ENCODE measurements at places on chromosomes 6 and 20.

DNA sequence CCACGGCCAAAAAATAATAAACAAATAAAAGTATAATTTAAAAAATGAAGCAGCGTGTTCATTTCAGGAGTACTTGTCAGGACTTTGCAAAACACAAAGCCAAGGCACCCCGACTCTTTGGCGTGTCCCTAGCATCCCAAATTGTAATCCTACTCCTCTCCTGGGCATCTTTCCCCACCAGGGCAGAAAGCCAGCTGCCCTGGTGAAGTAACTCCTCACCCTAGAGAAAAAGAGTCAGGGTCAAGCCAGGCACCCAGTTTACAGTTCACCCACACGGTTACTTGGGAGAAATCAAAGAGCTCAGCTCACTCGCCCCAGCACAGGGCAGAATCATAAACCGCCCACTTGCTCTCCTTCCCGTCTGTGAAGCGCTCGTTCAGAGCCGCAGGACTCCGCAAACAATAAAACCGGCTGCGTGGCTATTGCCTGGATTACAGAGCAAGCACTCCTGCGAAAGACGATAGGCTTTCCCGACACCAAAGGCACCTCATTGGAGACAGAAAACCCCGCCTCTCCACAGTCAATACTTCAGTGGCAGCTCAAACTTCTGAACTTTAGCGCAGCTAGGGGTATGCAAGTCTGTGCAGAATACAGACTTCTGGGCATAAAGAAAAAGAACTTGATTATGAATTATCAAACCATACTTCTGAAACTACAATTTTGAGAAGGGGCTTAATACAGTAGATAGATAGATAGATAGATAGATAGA is 73.0 kb upstream of the NHSL1 start:
- peak; percentile 87 for DNase-seq

DNA sequence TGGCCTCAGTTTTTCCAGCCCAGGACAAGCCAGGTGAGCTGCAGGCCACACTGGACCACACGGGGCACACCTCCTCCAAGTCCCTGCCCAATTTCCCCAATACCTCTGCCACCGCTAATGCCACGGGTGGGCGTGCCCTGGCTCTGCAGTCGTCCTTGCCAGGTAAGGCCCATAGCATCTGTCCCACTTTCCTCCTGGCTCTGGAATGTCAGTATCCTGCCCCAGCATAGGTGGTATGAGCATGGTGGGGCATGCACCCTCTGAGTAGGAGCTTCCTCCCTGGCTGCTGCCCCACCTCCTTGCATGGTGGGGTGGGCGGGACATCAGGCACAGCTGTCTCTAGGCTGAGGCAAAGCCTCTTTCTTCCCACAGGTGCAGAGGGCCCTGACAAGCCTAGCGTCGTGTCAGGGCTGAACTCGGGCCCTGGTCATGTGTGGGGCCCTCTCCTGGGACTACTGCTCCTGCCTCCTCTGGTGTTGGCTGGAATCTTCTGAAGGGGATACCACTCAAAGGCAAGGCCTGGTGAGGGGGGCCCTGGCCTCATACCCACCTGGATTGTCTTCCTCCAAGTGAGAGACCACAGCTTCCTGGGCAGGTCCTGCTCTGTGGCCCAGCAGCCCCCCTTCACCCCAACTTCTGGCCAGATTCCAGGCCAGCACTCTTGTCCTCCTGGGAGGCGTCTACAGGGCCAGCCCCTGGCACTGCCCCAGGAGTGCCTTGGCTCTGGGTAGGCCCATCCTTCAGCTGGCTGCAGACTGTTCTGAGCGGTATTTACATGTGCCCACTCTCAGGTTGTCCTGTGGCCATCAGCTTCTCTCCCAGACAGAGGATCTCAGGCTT is 9.1 kb downstream of the PI16 start:
- no peak for DNase-seq

DNA sequence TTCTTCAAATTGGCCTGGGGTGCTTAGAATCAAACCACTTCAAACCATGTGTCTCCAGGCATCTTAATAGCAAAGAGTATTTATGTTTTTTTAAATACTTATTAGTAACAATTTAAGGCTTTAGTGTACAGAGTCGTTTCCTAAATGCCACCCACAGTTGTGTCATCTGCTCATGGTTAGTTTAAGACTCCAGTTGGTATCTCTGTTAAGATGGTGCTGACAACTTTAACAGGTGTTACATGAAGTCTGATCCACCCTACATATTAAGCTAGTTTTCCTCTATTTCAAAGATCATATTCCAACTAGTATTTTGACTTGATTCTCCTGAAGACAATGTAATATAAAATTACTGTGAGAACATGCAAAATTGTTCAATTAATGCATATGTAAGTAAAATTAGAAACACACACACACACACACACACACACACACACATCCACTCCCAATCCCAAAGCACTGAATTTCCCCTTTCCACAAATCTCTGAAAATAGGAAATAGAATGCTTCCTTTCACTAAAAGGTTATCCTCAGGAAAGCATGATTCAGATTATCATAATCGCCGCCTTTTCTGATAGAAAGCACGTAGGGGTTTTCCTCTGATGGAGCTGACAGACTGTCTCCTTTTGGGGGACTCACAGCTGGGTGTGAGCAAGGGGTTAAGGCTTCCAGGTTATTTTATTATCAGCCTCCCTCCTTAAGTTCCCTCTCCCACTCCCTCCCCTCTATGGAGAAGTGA is 10.5 kb downstream of the CNKSR3 start:
- no peak for DNase-seq

DNA sequence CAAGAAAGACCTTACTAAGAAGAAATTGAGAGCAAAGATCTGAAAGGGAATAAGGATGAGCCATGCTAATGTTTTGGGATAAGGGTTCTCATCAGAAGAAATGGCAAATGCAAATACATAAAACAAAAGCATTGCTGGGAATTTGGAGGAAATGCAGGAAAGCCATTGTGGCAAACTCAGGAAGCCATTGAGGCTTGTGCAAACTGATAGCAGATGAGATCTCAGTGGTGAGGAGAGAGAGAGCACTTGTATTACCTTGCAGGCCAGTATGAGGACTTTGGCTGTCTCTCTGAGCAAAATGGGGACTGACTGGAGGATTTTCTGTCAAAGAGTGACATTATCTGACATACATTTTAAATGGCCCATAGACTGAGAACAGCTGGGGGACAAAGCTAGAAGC is 103.0 kb downstream of the ADGRB3 start:
- DNase-seq, result no peak

GRCh38 chr6:43972179-43972912 is 154.9 kb downstream of the MRPL14 start:
- DNase-seq, result no peak

DNA sequence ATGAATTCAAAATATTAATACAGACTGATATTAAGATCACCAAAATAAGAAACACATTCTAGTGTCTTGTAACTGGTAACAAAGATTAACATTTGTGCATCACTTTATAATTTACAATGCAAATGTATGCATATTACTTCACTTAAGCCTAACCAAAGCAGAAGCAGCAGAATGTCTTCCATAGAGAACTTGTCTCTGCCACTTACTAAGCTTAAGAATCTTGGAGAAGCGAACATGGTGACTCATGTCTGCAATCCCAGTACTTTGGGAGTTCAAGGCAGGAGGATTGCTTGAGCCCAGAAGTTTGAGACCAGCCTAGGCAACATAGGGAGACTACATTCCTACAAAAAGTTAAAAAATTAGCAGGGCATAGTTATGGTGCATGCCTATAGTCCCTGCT is 18.8 kb downstream of the AK9 start:
- no peak for DNase-seq

DNA sequence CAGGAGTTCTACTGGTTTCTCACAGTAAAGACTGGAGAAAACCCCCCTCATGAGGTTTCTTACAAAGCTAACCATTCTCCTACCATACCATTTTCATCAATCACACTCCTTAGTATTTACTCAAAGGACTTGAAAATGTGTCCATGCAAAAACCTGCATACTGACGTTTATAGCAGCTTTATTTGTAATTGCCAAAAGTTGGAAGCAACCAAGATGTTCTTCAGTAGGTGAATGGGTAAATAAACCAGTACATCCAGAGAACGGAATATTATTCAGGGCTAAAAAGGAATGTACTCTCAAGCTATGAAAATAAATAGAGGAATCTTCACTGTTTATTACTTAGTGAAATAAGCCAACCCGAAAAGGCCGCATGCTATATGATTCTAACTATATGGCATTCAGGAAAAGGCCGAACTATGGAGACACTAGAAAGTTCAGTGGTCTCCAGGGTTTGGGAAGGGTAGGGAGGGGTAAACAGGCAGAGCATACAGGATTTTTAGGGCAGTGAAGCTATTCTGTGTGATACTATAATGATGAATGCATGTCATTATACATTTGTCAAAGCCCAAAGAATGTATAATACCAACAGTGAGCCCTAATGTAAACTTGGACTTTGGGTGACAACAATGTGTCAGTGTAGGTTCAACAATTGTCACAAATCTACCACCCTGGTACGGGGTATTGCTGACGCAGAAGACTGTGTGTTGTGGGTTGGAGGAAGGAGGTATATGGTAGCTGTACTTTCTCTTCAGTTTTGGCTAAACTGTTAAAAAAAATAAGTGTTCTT is 50.6 kb downstream of the SNX5 start:
- DNase-seq, result no peak

DNA sequence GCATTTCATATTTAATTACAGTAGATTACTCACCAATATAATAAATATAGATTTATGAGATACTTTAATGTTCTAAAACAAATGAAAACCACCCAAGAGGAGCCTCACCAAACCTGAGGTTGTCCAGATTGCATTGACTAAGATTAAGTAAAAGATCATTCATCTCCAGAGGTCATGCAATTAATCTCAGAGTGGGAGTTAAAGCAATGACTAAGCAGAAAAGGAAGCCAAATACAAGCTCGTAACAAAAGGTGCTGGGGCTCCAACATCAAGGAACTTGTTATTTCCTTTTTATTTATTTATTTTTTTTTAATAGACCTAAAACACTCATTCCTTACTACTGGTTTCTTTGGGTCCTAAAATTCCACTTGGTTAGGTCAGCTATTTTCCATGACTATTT is 57.7 kb downstream of the RSPO3 start:
- no peak for DNase-seq

GRCh38 chr20:38304845-38305447 is 990 bp downstream of the BPI start:
- DNase-seq, result no peak

DNA sequence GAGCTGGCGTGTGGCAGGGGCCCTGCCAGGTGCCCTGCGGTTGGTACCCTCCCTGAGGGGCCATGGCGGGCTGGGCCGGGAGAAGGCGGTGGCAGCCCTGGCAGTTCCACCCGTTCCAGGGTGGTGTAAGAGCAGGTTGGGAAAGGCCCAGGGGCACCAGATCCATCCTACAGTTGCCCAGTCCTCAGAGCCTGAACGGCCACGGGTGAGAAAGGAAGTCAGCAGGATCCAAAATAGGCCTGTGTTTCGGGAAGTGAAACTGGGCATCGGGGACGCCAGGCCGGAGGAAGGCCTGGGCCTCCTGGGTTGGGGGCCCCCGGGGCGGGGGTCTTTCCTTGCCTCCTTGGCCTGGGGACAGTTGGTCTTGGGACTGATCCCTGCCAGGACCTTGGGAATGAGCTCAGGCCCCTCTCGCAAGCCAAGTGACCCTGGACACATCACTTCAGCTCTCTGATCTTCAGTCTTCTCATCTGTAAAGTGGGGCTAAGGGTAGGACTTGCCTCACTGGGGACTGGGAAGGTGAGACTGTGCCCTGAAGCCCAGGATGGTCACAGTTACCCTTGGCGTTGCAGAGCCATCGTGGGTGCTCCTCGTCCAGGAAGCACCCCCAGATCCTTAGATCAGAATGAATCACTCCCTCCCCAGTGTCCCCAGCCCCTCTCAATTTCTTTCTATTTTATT is 18.1 kb upstream of the NOL4L start:
- no peak for DNase-seq

DNA sequence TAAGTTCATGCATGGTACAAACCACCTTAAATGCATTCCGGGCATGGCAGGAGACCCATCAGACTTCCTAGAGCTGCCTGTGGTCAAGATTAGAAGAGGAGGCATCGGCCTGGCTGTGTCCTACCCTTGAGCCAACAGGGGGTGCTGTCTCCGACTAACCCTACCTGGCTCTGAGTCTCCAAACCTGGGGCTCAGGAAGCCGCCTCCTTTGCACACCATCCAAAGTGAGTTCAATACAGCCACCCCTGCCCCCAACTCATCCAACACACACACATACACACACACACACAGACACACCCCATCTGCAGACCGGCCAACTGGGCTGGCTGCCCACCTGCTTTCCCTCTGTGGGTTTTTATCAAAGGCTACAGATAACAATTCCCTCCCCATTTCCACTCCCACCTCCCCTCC is 77.0 kb downstream of the JPH2 start:
- DNase-seq, result no peak

- no peak for DNase-seq
Observed at GRCh38 chr6:21431526-21431925, 162.0 kb upstream of the SOX4 start.

DNA sequence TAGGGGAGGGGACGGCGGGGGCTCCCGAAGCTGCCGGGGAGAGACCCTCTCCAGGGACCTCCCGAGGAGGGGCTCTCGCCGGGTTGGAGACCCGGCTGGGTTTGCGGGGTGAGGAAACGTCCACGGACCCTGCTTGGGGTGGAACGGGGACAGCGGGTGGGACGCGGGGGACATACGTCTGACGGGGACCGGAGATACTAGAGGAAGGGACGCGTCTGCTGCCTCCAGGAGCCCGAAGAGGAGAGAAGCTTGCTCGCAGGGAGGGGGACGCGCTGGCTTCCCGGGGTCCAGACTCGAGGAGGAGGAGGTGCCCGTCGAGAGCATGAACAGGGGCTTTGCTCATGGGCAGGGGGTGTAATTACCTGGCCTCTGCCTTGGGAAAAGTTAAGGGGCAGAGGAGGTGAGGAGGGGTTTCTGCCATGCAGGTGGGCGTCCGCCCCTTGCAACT is 593 bp downstream of the DNMT3B start:
- no peak for DNase-seq

DNA sequence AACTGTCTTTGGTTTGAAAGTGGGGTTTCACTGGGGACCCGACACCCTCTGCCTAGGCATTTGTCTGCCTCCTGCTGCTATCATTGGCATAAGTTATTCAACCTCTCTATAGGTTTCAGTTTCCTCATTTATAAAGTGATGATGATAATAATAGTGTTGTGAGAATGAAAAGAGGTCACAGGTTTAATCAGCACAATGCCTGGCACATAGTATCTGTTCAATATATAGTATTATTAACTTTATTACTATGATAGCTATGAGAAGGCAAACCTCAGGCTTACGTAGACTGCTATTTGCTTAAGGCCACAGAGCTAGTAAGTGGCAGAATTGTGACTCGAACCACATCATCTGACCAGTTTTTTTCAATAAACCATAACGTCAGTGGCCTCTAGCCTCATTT is 256.8 kb downstream of the CDKAL1 start:
- no peak for DNase-seq
